ENCODE measurements at places on chromosomes 6 and 20. TPM values are rescaled to one million over a fixed set of nuclear protein-coding genes. Genes with fewer than 3 reads are reported as not detected.

STMND1 gene
- not detected for total RNA-seq

GSTA3 gene
- total RNA-seq: not detected

ETV7 gene
- 2.1 TPM for total RNA-seq

RAET1L gene
- total RNA-seq: 30.4 TPM

PDYN gene
- not detected for total RNA-seq

KCNK17 gene
- 0.12 TPM for total RNA-seq

GRIK2 gene
- 0.44 TPM for total RNA-seq

PDE10A gene
- total RNA-seq: 0.72 TPM

ZNF831 gene
- 0.28 TPM for total RNA-seq

FAM120B gene
- 12.4 TPM for total RNA-seq

GRCh38 chr6:169078399-169079145 lies 175.1 kb downstream of the THBS2 start:
- ATAC-seq: no peak

- ATAC-seq: no peak
These were observed 47.1 kb downstream of the MCUR1 start for GRCh38 chr6:13767121-13767808.

DNA sequence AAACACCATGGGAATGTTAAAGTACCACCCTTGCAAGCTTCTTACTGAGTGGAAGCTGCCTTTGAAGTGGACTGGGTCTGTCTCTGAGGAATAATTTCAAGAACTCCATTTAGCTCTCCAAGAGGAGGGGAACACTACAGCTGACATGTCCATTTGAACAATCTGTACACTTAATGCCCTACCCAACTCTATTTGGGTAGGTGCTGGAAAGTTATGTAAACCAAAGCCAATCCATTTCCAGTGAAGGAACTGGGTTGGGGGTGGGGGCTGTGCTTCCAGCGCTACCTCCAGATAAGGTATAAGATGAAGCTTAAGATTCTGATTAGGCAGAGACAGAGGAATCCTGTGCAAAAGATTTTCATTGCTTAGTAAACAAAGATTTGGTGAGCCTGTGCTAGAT lies 122.0 kb downstream of the TCP11 start:
- ATAC-seq: no peak

- ATAC-seq: no peak
These were observed 249.7 kb downstream of the TTLL2 start for GRCh38 chr6:167574431-167575151.

- no peak for ATAC-seq
These were observed 55.4 kb downstream of the IPCEF1 start for GRCh38 chr6:154301086-154301625.

- peak; percentile 54 for ATAC-seq
These were observed 52.2 kb downstream of the MRPL14 start for GRCh38 chr6:44074813-44075646.

DNA sequence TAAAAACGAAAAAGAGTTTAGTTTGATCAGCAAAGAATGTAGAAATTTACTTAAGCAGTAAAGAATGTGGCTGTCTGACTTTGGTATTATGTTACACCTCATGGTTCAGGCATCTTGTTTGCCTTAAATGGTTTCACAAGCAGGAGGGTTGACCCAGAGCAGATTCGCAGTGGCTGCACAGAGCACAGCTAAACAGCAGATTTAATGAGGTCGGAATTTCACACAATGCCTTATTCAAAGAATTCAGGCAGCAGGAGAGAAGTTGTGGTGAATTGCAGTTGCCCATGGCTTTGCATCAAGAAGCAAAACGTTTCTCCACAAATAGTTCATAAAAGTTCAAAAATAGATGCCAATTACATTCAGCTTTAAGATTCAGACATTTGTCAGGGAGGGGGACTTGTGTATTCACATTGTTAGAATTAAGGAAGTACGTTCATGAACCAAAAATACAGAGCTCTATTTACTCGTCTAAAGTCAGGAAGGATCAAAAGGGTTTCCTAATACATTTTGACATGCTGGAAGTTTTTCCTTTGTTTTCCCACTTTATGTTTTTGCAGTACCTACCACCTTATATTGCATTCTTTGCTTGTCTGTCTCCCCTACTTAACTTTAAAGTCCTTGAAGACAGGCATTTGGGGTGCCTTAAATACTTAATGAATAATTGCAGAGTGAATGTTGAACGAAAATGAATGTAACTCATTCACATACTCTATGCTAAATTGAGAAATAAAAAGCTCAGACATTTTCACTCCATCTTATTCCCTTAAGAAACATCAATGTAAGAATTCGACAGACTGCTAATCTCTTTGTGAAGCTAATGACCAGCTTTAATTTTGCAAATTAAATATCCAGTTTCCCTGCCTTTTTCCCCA lies 1163.6 kb upstream of the CITED2 start:
- no peak for ATAC-seq

- no peak for ATAC-seq
These were observed 12.2 kb downstream of the SNAP91 start for GRCh38 chr6:83696674-83697073.

DNA sequence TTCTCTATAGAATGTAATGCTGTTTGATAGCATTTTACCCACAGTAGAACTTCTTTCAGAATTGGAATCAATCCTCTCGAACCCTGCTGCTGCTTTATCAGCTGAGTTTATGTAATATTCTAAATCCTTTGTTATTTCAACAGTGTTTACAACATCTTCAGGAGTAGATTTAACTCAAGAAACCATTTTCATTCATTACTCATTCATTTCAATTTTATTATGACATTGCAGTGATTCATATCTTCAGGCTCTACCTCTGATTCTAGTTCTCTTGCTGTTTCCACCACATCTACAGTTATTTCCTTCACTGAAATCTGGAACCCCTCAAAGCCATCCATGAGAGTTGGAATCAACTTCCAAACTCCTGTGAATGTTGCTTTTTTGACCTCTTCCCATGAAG lies 93.7 kb downstream of the ZFAND3 start:
- no peak for ATAC-seq

DNA sequence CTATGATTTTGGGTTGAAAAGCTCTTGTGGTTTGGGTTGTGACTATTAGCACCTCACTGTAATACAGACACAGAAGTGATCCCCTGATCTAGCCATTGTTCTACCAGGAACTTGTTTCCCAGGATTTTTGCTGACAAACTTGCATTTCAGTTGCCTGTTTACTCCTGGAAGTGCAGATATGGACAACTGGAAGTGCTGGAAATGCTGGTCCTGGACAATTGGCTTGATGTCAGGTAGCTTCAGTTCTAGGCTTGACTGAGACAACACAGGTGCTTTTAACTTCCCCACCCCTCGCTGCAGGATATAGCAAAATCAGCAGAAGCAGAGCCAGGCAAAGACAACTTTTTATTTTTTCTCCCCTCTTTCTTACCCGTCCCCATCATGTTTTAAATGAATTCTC lies 27.1 kb upstream of the FBXO30 start:
- peak; percentile 61 for ATAC-seq

- no peak for ATAC-seq
These were observed 156.2 kb downstream of the THBS2 start for GRCh38 chr6:169097381-169097959.

Data from esophagus mucosa (tissue), 1 donor.